ENCODE measurements at places on chromosomes 16 and 17.

DNA sequence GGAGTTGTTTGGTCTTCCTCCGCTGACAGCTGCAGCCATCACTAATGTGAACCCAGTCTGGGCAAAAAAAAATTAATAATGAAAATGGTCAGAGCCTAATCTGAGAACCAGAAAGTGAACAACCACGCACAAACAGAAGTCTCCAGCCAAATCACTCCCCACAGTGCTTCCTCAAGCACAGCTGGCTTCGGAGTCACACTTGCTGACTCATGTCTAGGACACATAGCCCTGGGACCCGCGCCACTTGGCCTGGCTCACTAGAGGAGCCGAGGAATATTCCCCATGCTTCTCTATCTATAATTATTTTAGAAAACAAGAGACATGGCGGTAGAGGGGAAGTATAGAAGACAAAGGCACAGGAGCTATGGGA, 109.1 kb downstream of the ZFHX3 start:
- peak; percentile 84 for ATAC-seq

DNA sequence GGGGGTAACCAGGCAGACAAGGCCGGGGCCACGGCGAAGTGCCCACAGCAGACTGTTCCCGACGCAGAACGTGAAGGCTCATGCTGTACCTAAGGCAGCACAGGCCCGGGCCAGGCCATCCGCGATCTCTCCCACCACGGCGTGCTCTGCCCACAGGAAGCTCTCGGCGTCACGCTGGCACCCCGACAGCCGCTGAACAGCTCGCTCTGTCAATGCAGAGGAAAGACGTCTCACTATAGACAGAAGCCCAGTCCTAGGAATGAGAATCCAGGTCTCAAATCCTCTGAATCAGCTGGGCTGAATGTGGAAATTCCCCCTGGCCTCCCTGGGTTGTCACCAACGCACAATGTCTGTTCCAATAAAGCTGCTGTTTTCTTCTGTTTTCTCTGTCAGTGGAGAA, 21.4 kb downstream of the SERPINF1 start:
- ATAC-seq: peak; percentile 9

DNA sequence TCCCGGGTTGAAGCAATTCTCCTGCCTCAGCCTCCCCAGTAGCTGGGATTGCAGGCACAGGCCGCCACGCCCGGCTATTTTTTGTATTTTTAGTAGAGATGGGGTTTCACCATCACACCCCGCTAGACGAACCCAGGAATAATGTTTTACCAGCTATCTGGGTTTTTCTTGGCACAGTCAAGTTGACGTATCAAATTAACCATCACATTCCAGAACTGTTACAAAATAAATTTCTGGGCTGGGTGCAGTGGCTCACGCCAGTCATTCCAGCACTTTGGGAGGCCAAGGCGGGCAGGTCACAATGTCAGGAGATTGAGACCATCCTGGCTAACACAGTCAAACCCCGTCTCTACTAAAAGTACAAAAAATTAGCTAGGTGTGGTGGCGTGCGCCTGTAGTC, 501.2 kb downstream of the SHISA9 start:
- ATAC-seq: no peak

DNA sequence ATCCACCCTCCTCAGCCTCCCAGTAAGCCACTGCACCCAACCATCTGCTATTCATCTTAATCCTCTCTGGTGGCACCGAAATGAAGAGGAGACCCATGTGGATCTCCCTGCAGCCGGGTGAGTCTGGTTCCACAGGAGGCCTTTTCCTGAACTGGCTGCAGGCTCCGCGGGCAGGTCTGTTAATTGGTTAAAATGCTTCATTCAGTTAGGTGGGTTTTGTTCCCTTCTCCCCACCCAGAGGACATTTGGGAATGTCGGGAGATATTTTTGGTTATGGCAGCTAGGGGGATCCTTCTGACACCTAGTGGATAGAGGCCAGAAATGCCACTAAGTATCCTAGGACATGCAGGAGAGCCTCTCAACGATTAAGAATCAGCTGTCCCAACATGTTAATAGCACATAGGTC, 16.7 kb downstream of the C16orf54 start:
- peak; percentile 67 for ATAC-seq

- no peak for ATAC-seq
These were observed 27.5 kb downstream of the GOSR2 start for GRCh38 chr17:46950342-46950996.

DNA sequence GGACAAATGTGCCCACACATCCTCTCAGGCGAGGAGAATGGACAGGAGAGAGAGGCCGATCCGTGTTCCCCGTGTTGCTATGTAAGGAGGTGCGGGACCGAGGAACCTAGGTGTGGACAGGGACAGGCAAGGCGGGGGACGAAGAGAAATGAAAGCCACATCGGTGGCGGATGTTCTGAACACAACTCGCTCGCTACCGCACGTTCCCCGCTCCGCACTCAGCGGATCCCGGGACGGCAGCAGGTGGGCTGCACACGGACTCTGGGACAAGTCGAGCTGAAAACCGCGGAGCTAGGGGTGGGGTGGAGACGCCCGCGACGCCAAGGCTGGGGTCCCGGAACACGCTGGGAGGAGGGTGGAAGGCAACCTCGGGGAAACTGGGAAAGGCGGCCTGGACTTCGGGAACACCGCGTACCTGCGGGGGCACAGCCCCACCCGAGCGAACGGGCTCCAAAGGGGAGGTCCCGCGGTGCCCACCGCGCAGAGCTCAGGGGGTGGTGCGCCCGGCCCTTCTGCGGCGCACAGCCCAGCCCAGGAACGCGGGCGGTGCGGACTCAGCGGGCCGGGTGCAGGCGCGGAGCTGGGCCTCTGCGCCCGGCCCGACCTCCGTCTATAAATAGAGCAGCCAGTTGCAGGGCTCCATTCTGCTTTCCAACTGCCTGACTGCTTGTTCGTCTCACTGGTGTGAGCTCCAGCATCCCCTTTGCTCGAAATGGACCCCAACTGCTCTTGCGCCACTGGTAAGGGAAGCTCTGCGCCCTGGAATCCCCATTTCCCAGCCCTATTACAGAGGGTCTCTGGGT, at the start of gene MT1E:
MT1E (plus strand) TSS at position 642 of the 803 bp plus-strand sequence; CDS start at position 713, 71 bp downstream.
- peak; percentile 94 for ATAC-seq

DNA sequence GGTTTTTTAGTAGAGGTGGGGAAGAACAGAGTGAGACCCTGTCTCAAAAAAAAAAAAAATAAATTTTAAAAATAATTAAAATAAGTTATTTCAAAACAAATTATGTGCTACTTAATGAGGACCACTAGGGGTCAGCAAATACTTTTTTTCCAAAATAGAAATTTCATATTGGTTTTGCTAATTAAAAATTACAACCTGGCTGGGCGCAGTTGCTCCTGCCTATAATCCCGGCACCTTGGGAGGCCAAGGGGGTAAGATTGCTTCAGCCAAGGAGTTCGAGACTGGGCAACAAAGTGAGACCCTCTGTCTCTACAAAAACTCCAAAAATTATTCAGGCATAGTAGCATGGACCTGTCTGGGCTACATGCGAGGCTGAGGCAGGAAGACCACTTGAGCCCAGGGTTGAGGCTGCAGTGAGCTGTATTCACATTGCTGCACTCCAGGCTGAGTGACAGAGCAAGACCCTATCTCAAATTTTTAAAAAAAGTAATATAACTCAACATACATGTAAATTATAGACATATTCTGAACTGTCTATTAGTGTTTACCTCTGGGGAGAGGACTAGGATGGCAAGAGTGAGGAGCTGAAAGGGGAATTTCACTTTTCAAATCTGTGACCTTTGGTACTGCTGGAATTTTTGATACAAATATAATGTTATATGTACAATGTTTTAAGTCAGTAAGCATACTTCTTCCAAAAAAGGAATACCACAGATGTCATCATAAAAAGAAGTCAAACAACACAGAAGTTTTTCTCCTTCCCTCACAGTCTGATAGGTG, 8.1 kb downstream of the MEIOB start:
- no peak for ATAC-seq

DNA sequence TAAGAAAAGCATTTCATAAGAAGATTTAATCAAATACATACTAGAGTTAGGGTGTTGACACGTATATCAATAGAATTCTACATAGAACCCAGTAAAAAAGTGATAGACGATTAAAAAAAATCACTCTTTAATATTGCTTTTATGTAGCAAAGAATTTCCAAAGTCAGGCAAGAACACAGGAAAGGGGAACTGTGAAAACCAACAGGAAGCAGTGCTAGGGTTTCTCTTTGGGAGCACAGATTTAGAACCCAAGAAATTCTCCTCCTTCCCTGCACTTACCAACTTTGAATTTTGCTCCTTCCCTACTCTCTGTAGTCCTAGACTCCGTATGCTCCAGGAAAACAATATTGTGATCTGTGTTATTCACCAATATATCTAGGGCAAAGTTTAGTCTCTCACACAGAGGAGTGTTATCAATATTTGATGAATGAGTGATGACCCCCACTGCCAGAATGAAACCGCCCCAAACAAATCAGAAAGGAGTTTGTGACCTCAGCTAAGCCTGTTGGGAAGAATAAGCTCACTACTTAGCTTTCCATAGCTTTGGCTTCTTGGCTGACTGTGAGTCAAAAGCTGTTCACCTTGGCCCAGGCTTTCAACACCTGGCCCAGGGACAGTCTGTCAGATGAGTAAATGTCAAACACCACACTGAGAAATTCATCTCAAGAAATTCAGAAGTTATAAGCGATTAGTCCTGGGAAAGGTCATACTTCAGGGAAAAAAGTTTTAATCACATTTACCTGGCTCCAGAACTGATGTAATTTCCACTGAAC, 8.6 kb downstream of the RFWD3 start:
- ATAC-seq: no peak

DNA sequence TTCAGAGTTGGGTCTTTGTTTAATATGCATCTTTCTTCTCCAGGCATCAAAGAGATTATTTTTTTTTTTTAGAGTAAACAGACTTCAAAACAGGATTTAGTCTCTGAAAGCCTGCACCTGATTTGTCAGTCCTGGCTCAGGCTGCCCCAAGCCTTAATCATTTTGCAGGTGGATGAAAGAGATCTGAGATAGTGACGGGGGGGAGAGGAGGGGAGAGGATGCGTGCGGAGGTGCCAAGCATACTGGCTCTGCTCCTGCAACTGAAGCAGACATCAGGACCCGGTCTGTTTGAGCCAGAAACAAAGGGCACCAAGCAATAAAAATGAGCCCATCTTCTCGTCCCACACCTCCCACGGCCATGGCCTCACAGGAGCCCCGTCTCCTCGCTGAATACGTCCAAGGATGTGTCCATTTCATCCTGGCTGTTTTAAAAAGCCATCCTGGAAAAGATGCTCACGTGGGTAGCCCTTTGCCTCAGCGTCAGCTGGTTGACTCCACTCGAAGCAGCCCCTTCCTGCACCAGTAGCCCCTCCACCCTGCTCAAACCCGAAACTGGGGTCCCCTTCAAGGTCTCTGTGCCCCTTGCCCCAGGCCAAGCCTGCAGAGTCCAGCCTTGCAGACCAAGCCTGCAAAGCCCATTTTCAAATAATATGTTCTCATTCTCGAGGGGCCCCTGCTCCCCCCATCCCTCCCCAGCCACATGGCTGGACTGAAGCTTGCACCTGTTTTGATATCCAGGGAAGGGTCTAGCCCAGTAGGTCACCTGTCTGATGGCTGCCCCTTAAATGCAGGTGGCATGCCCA, 84.8 kb upstream of the TNRC6C start:
- ATAC-seq: peak; percentile 13

- no peak for ATAC-seq
These were observed 10.1 kb upstream of the ERCC4 start for GRCh38 chr16:13909872-13910303.

DNA sequence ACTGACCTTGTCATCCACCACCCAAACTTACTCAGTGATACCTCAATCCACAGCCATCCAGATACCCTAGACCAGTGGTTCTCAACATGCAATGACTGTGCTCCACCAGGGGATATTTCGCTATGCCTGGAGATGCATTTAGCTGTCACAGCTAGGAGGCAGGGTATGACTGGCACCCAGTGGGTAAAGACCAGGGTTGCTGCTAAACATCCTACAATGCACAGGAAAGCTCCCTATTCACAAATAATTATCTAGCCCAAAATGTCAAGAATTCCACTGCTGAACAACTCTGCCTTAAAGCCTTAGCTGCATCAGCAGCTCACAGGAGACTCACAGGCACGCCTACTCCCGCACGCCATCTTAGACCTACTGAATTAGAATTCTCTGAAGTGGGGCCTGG, 212.6 kb downstream of the GRIN2A start:
- no peak for ATAC-seq

DNA sequence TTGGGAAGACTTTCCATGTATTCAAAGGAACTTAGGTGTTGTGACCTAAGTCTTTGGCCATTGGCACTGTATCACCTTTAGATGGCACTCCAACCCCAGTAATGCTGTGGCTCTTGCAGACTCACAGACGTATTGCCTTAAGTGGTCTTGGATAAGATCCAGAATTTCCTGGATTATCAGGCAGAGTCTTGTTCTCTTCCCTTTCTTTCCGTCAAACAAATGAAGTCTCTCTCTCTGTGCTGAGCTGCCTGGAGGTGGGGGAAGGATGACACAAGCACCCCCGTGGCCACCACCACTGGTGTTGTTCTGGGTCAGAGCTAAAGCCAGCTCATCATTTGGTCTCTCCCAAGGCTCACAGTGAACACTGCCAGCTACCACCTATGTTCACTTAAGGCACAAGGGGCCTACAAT, 789.9 kb upstream of the KIF2B start:
- peak; percentile 98 for ATAC-seq

DNA sequence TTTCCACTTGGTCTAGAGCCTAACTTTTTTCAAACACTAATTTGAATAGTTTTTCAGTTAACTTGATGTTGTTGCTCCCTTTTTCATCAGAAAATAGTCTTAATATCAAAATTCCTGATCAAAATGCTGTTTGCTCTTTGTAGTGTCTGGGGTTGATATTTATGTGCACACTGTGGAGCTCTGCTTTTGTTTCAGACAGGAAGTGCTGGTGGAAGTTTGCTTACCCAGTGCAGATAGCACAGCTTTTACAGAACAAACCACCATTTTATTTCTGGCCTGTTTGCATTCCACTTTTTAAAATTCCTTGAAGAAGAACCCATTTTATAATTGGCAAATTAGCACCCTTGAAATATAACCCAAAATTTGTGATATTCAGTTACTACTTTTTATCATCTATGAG, 125.4 kb downstream of the MRTFB start:
- ATAC-seq: no peak

DNA sequence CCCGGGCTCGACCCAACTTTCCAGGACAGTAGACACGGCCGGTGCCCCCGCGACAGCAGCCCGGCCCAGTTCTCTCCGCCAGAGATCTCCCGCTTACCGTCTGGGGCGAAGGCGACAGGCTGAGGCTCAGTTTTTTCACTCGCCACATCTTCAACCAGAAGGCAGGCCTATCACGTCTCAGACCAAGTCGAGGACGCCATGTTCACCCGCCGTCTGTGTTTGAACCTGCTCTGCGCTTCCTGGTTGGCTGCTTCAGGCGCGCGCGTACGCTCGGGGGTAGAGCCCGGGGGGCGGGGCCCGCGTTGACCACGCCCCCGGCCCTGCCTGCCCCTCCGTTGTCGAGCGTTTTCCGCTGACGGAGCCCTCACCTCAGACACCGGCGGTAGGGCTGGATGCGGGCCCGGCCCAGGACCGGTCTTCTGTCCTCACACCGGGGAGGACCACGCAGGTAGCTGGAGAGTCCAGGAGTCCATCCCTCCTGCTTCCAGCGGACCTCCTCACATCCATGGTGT, at the start of gene SPAG5:
SPAG5 (minus strand) TSS at position 227 of the 512 bp plus-strand sequence; CDS start at position 148, 79 bp downstream.
- ATAC-seq: peak; percentile 78

GRCh38 chr17:82062076-82062983, 3.3 kb downstream of the DUS1L start:
- ATAC-seq: no peak

Measured in motor neuron (in vitro differentiated cells).